ENCODE measurements at places on chromosomes 7 and 10. TPM values are rescaled to one million over a fixed set of nuclear protein-coding genes. Genes with fewer than 3 reads are reported as not detected.

The ACTL6B gene
- total RNA-seq = not detected

The CCDC3 gene
- 156 TPM for total RNA-seq

The CH25H gene
- total RNA-seq = 0.22 TPM

The SCIN gene
- total RNA-seq = 2.7 TPM

The ACBD7 gene
- total RNA-seq = 1.5 TPM

The FAM180A gene
- total RNA-seq = 7.7 TPM

The ASAH2 gene
- total RNA-seq = under 0.01 TPM

The PARG gene
- total RNA-seq = 35.1 TPM

The XRCC2 gene
- 0.60 TPM for total RNA-seq

The CLEC2L gene
- not detected for total RNA-seq

The POLL gene
- 33.4 TPM for total RNA-seq

The GBX1 gene
- not detected for total RNA-seq

The NAMPT gene
- total RNA-seq = 69.1 TPM

The ELN gene
- total RNA-seq = 46.5 TPM

The MSRB2 gene
- 14.1 TPM for total RNA-seq

The SPDYE3 gene
- not detected for total RNA-seq

The GPR85 gene
- not detected for total RNA-seq
